ENCODE measurements at places on chromosomes 1 and 21.

GRCh38 chr1:236284291-236284721, 2.5 kb upstream of the ERO1B start:
- no peak for DNase-seq

GRCh38 chr1:99447721-99448120, 183.4 kb downstream of the PLPPR4 start:
- no peak for DNase-seq

- no peak for DNase-seq
These were observed 144.8 kb downstream of the ETS2 start for GRCh38 chr21:38950435-38951094.

DNA sequence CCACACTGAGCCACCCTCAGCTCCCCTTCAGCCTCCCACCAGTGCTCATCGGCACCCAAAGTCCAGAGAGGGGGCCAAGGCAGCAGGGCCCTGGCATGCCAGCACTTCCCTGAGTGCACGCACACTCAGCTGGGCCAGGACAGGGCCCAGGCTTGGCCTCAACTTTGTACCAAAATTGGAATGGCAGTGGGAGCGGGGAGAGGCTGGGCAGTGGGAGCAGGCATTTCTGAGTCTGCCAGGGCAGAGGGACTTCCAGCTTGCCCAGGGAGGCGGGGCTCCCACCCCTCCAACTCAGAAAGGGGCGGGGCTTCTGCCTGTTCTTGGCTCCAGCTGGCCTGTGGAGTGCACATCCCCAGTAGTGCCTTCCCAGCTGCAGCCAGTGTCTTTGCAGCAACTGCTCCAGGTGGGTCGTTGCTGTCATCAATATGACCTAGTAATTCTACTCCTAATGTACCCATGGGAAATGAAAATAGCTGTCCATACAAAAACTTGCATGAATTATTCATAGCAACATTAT, 10.3 kb upstream of the SNX7 start:
- no peak for DNase-seq

GRCh38 chr1:7515175-7515574, 255.9 kb upstream of the VAMP3 start:
- DNase-seq, result no peak

DNA sequence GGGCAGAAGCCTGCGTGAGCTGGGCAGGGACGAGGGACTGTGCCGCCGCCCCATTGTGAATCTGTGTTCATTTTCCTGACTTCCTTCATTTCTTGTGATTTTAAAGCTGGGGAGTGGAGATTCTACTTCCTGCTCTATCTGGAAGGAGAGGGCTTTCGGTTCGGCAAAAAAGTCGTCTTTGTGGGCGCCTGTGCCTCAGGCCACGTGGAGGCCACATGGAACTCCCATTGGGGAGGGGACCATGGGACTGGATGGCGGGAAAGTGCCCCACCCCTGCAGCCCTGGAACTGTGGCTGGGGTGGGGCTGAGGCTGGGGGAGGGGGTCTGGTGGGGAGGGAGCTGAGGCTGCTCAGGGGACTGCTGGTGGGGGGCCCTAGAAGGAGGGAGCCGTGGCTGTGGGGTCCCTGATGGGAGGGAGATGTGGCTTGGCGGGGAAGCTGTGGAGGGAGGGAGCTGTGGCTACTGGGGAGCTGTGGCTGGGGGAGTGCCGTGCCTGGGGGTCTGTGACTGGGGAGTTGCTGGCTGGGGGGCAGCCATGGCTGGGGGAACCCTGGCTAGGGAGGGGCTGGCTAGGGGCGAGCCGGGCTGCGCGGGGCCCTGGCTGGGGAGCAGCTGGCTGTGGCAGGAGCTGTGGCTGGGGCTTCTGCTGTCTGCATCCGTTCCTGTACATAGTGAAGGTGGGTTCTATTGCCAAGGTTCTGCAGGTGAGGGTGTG, 31.5 kb downstream of the COL18A1 start:
- DNase-seq, result no peak

- no peak for DNase-seq
These were observed 711 bp upstream of the ZNF648 start for GRCh38 chr1:182062223-182062622.

- no peak for DNase-seq
These were observed 548.8 kb upstream of the ADAMTS5 start for GRCh38 chr21:27515676-27516075.

DNA sequence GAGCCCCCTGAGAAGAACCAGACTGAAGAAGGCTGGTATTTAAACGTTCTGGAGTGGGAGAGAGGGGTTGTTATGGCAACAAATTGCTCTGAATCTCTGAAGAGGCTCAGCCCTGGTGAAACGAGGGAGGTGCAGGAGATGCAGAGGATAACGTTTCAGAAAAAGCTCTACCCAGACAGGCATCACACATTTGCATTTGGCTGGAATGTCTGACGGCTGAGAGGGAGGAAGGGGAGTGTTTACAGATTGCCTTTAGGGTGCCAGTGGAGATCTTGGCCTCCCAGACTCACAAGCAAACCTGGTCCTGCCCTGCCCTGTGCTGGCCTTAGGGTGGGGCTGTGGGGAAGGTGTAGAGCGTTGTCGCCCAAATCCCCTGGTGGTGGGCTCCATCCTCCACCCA, 169.0 kb upstream of the AJAP1 start:
- DNase-seq, result no peak

DNA sequence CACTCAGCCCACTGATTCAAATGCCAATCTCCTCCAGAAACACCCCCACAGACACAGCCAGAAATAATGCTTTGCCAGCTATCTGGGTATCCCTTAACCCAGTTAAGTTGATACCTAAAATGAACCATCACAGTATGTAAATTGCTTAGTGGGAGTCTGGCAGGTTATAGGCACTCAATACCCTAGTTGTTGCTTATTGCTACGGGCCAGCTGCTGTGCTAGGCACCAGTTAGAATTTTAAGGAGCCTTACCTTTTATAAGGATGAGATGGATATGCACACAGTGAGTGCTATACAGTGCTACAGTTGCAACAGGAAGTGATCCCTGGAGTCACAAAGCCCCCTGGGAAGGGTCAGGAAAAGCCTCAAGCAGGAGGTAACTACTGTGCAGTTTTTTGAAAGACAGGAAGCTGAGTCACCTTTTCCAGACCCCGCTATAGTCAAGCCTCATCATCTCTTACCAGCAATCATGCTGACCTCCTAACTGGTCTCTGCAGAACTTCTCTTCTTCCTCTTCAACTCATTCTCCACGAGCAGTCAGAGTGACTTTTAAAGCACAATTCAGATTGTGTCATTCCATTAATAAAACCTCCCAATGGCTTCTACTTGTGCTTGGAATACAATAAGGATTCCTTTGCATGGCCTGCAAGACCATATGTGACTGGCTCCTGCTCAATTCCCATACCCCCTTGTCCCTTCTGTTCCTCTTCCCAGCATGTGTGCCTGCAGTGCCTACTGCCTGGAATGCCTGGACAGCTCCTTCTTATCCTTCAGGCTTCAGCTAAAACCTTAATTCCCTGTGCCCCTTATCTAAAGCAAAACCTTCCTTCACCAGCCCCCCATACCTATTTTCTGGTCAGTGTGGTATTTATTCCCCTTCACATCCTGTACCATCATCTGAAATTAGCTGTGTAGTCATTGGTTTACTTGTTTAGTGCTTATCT, 10.4 kb upstream of the TLR5 start:
- peak; percentile 69 for DNase-seq

- no peak for DNase-seq
These were observed 54.4 kb downstream of the EVI5 start for GRCh38 chr1:92730476-92730875.

DNA sequence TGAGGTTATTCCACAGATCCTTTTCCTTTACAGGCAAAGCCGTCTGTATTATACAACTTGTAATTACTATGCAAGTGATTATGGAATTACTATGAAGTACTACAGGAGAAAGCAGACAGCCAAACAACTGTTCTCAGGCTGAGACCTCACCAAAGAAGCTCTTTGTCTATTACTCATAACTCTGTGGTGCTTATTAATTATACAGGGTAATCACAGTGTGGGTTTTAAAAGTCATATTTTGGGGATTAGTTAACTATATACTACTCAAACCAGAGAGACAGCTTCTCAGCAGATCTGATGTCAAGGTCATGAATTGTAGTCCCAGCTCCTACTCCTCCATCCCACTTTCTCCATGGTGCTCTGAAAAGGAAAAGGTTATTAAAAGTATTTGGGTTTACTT, 49.6 kb downstream of the CTTNBP2NL start:
- DNase-seq, result no peak

DNA sequence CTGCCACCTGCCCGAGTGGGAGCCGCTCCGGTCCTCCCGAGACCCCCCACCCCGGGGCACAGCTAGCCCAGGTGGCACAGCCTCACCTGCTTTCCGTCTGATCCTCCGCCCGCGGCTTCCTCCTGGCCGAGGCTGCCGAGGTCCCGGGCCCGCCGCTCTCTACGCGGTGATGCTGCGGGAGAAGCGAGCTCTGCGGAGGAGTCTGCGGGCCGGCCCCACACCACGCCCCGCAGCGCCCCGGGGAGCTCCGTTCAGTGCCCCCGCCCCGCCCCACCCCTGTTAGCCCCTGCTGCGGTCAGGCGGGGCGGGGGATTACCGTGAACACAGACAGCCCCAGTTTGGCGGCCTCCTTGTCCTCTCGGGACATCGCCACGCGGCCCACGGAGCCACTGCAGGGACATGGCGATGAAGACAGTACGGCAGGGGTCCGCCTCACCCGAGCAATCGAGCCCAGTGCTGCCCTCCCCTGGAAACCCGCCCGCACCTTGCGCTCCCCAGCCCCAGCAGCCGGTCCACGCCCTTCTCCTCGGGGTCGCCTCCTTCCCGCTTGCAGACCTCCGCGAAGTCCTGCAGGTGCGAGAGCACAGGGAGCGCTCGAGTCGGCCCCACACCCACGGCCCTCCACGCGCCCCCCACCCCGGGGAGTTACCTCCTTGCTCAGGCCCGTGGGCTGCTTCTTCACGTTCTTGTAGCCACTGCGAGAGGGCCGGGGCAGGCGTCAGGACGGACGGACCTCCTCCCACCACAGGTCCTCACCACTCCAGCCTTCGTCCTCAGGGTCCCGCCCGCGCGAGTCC, 933 bp downstream of the C1orf35 start:
- no peak for DNase-seq

DNA sequence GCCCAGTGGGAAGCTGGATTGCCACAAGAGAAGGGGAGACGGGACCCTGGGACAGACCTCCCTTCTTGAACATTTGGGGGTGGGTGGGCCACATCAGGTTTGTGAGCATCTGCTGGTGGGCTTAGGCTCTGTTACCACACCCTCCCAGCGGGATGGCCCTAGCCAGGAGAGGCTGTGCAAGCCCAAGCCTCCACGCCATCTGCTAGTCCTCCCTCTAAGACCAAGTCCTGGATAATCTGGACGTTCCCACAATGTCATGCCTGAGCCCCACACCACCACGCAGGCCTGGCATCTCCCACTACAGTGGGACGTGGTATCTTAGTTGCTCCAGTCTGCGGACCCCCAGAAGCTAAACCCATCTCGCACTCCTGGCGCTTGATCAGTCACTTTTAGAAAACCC, 3.7 kb upstream of the IBA57 start:
- DNase-seq, result no peak

DNA sequence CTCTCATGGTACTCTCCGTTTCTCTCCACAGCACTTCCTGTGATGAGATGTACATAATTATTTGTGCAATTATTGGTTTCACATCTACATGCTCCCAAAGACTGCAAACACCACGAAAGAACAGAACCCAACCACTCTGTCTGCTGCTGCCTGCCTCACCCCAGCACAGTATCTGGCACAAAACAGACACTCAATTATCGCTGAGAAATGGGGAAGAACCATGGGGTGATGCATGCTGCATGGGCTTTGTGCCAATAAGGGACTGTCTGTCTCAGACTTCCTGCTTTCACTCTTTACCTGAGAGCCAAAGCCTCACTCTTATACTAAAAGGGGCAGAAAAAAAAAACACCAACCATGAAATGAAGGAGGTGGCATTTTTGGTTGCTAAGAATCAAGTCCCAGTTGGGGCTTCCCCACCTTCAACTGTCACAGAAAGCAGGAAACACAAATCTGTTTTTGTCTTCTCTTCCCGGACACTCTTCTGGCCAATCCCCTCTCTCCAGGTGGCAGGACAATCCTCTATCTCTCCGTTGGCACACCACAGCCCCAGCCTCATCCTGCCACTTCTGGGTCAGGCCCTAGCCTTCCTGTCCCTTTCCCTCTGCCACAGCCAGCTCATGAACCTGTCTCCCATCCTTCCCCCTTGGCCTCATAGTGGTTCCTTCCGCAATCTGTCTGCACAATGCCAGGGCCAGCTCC, 82.0 kb downstream of the TGFBR3 start:
- no peak for DNase-seq

GRCh38 chr1:117054068-117054467, 6.1 kb upstream of the TTF2 start:
- no peak for DNase-seq

DNA sequence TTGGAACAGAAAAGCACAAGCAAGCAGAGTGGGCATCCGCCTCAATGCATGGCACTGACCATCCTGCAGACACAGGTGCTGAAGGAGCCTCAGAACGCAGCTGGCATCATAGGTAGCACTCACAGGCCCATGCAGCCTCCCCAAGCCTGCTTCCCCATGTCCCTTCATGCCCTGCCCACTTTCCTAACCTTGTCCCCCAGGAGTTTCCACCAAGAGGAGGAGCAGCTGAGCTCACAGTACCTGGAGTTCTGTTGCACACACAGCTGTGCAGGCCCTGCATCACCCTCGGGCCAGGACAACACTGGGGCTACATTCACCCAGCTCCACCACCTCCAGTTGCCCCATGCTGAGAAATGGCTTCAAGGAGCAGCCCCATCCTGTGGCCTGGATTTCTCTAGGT, 83.4 kb downstream of the SETD4 start:
- DNase-seq, result no peak

GRCh38 chr1:184759112-184759511, 4.5 kb upstream of the EDEM3 start:
- DNase-seq, result no peak

DNA sequence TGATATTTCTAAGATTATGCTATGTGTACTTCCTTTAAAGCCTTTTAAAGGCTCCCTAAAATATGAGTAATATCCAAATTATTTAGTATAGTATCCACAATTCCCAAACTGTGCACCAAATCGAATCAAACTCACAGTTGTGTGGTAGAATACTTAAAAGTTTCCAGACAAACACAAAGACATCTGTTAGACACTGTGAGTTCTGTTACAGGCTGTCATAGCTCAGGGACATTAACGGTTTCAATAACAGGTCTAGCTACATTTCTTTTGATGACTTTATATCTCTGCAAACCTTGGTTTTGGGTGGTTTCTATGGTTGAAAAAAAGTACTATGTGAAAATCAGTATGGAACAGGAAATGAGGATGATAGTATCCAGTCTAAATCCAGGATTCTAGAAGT, 36.9 kb upstream of the NEK7 start:
- no peak for DNase-seq

- no peak for DNase-seq
These were observed 15.6 kb downstream of the PDE9A start for GRCh38 chr21:42669041-42669440.

GRCh38 chr1:41533731-41534080, 49.2 kb upstream of the EDN2 start:
- DNase-seq, result no peak

- DNase-seq, result no peak
These were observed 12.1 kb downstream of the HIPK1 start for GRCh38 chr1:113941245-113941559.

- DNase-seq, result no peak
These were observed 221.7 kb downstream of the HHIPL2 start for GRCh38 chr1:222326006-222326709.

GRCh38 chr1:169586067-169586394, 250 bp downstream of the F5 start:
- DNase-seq, result no peak
